Choroid plexus epithelial cell (primary cell): ENCODE measurements at places on chromosomes 3 and 15.

DNA sequence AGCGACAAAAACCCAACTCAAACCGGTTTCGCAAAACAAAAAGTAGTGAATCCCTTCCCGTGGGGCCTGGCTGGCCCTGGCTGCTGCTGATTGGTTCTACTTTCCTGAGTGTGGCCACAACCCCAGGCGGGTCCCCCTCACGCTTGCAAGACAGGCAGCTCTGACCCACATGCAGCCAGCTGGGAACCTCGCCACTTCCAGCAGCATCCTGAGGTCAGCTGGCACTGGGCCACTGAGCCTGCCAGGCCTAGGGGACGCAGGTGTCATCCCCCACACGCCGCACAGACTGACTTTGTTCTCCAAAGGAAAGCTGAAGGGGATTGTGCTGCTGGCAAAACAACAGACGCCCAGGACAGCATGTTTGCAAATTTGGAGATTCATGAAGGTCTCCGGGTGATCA is 111.1 kb downstream of the TPRA1 start:
- no peak for DNase-seq

DNA sequence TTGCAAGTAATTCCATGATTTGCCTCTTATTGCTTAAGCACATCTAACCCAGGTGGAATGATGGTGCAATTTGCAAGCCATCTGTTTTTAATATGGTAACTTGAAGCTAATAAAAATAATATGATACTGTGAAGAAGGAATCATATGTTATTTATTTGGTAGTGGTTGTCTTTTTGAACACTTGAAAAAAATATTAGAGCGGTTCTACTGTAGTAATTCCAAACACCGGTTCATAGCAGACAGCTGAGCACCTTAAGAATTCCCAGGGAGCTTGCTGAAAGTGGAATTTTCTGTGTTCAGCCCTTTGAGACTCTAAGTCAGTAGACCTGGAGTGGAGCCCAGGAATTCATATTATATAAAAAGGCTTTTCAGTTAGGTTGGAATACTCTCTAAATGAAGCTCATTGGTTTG is 687.4 kb downstream of the EDEM1 start:
- no peak for DNase-seq

DNA sequence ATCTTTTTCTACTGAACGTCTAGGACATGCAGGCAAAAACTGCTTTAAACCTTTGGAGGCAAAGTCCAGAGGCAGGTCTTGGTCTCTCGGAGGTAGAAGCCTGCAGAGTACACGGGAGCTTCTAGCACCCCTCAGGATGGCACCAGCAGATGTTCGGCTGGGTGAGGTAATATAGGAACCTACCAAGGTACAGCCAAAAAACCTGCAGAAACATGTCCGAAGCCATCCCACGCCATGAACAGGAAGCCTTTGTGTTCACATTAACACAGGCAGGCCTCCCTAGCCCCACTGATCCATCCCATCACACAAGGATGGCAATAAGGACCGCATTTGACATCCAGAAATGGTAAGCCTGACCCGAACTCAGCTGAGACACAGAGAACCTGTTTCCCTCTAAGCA is 157.9 kb upstream of the HES1 start:
- DNase-seq, result no peak

DNA sequence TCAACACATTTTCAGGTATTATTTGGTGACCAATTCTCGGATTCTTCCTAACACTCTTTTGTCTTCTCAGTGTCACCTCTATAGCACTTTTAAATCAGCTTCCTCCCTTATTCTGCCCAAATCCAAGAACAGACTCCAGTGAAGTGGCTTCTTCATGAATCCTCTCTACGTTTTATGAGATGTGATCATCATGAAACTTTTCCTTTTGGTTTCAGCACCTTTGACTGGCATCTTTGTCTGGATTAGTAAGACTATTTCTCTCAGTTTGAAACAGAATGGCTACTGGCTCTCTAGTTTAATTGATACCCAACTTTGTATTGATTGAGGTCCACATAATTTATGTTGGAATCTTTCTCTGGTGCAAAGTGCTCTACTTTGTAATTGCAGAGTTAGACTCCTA is 45.6 kb downstream of the CMC1 start:
- no peak for DNase-seq

- DNase-seq, result no peak
Observed at GRCh38 chr3:32325927-32326326, 65.7 kb upstream of the CMTM7 start.

GRCh38 chr15:84910928-84911623 is 26.6 kb downstream of the SLC28A1 start:
- no peak for DNase-seq

GRCh38 chr3:57382933-57383332 is 90.4 kb upstream of the ASB14 start:
- peak; percentile 6 for DNase-seq

DNA sequence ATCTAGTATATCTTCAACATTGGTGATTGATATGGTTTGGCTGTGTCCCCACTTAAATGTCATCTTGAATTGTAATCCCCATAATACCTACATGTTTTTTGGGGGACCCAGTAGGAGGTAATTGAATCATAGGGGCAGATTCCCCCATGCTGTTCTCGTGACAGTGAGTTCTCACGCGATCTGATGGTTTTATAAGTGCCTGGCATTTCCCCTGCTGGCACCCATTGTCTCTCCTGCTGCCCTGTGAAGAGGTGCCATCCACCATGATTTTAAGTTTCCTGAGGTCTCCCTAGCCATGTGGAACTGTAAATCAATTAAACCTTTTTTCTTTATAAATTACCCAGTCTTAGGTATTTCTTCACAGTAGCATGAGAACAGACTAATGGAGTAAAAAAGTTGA is 1094.6 kb downstream of the ROBO2 start:
- DNase-seq, result no peak

GRCh38 chr15:69402816-69403215 is 11.3 kb upstream of the KIF23 start:
- DNase-seq, result no peak

- no peak for DNase-seq
Observed at GRCh38 chr15:74027688-74028087, 33.2 kb downstream of the PML start.

GRCh38 chr3:195746346-195746745 is 25.6 kb downstream of the MUC20 start:
- no peak for DNase-seq

DNA sequence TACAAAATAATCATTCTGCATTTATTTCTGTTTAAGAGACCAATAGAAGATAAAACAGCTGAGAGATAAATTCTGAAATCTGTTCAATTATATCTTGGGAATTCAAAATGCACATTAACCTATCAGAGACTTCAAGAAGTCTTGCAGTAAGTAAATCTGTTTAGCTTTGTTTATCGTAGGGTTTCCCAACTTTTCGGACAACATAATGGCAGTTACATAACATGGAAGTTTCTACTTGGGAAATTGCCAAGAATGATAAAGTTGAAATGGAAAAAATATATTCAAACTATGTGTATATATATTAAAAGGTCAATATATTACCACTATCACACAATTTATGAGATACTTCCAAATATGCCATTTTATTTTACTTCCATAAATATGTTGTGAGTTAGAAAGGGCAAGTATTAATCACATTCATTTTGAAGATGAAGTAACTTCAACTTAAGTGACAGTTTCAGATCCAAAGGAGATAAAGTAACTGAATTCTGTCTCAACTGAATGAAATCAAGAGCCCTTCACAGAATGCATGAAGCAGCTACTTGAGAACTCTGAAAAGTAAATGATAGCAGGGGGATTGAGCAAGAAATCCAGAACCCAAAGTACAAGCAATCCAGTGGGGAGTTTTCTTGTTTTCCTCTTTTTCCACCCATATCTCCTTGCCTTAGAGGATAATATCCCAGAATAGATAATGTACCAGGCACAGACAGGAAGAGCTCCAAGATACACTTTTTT is 108.8 kb downstream of the PLOD2 start:
- no peak for DNase-seq

GRCh38 chr15:81398910-81399551 is 25.0 kb upstream of the TMC3 start:
- DNase-seq, result peak; percentile 18

GRCh38 chr3:192332386-192333291 is 394.7 kb downstream of the FGF12 start:
- DNase-seq, result no peak

GRCh38 chr3:13107661-13108060 is 34.4 kb upstream of the IQSEC1 start:
- no peak for DNase-seq

GRCh38 chr15:25863111-25863967 is at the start of gene ATP10A:
TSS of gene ATP10A (minus strand) at chr15:25863327. CDS start at chr15:25863096, 231 bp downstream.
- peak; percentile 15 for DNase-seq

GRCh38 chr15:38862099-38862498 is 297.5 kb upstream of the RASGRP1 start:
- no peak for DNase-seq
